ENCODE measurements at places on chromosomes 6 and 20.

GRCh38 chr6:163427498-163428254 is 13.2 kb downstream of the QKI start:
- peak; percentile 71 for DNase-seq

DNA sequence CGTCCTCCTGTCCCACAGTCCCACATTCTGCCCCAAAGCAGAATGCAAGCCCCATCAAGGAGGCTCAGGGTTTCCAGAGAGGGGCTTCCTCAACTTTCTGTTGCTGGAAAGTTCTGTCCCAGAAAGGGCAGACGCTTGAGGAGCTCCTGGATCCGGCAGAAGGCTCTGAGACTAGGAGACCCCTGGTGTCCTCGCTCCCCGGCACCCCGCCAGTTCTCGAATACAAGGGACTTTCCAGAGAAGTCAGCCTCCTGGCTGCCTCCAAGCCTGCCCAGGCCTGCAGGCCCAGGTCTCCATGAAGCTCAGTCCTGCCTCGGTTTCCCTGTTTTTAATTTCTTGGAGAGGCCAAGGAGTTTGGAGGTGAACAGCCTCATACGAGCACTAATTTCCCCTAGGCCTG is 150.4 kb downstream of the CEBPB start:
- DNase-seq, result no peak

GRCh38 chr6:161257793-161258457 is 15.9 kb downstream of the AGPAT4 start:
- DNase-seq, result peak; percentile 95

- no peak for DNase-seq
Measured at GRCh38 chr6:89412071-89413005, at the start of gene RRAGD. Gene RRAGD, minus strand, starts transcription at chr6:89412273. Its CDS starts 280 bp downstream, at chr6:89411993.

DNA sequence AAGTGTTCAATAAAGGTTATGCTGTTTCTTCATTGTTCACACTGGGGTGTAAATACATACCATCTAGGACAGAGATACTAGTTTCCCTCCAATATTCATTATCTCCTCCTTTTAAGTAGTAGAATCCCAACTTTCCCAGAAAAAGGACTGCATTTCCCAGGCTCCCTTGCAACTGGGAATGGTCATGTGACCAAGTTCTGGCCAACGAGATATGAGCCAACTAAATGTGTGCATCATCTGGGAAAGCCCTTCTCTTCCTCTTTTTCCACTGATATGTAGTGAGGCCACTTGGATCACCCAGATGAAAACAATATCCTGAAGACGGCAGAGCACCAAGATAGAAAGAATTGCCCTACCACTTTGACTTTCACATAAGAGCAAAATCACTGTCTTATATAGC is 97.9 kb upstream of the PTPRT start:
- DNase-seq, result no peak

GRCh38 chr6:157860505-157860991 is 37.5 kb downstream of the SNX9 start:
- no peak for DNase-seq

DNA sequence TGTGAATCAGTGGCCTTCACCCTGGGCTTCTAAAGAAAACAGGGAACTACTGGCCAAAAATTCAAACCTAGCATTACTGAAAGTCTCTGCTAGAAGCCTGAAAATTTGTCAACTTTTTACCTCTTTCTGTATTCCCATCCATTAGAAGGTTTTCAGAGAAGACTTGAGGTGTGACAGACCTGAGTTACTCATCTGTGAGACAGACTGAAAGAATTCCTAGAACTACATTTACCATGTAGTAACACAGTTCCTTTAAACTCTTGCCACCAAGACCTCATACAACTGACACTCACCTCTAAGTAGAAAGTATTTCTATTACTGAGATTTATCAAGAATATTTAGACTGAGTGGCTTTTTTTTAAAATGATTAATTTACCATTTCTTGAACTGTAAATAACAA is 4.5 kb downstream of the DPM1 start:
- no peak for DNase-seq

DNA sequence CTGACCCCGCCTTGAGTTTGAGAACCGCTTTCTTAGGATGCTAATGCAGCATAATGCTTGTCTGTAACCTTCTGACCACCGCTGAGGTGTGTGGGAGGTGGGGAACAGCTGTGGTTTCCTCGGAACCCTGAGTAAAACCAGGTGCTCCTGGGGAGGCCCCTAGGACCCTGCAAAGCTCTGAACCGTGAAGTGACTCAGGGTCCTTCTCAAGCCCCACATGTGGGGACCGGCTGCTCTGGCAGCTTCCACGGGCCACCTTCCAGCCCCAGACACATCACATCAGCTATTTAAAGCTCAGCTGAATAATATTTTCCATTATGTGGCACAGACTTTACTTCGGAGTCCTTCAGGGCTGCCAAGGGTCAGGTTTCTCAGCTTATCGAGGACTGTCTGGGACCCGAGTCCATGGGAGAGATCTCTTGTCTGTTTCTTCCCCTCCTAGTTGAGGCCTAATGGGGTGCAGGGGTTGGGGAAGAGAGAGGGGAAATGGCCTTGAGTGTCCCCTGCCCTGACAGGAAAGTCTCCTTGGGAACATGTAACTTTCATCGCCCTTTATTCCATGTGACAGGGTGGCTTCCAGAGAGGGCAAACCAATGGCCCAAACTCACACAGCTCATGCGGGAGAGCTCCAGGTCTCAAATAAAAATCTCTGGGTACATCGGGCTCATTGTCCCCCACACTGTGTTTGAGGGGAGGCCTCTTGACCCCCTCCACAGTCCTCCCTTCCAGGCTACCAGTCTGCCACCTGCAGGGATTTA is 186.1 kb upstream of the SLC24A3 start:
- no peak for DNase-seq

DNA sequence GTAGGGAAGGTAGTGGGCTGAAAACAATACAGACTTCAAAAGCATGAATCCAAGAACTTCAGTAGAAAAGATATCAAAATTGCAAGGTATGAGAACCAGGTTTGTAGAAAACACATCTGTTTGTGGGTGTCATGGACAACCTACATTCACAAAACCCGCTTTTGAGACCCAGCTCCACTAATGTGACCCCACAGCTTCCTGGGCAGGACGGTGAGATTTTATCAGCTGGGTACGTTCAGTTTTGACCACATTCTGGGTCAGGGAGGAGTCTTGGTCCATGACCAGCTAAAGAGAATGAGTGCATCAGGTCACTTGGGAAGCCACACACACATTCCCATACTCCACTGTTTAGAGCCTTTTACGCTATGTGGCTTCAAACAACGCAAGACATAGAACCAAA is 77.1 kb downstream of the BCAS1 start:
- no peak for DNase-seq

Data from HCEC 1CT (cell line).